ENCODE measurements at places on chromosomes 7 and 10. TPM values are rescaled to one million over a fixed set of nuclear protein-coding genes. Genes with fewer than 3 reads are reported as not detected.

The IL2RA gene
- not detected for polyA plus RNA-seq

The GBX1 gene
- polyA plus RNA-seq: not detected

The OR2A12 gene
- polyA plus RNA-seq: not detected

The PLCE1 gene
- polyA plus RNA-seq: 0.22 TPM

The C7orf57 gene
- polyA plus RNA-seq: not detected

The ANXA8 gene
- polyA plus RNA-seq: not detected
